ENCODE measurements at places on chromosomes 4 and X.

GRCh38 chrX:85243761-85244449 is at the start of the genes SATL1 and ZNF711:
Gene SATL1 (minus strand): TSS chrX:85243779. CDS start chrX:85108968, 134,811 bp downstream.
Gene ZNF711 (plus strand): TSS chrX:85243991. CDS start chrX:85247573, 3,582 bp downstream.
- DNase-seq, result peak; percentile 87

DNA sequence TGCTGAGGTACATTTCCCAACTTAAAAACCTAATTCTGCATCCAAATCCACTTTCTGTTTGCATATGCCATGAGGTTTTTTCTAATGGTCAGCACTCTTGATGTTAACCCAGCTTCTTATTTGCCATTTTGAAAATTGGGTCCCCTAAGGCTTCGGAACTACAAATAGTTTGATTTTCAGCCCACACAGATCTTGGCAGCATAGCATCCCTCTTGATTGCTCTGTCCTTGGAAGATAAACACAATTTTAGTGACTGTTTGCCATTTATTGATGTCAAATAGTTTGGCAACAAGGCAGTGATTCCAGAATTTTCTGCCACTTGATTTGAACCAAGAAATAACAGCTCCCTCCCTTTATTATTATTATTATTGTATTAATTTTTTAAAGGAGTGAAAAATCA is 696.9 kb downstream of the RAB28 start:
- no peak for DNase-seq

- DNase-seq, result no peak
Observed at GRCh38 chr4:100516225-100516624, 1.6 kb downstream of the EMCN start.

DNA sequence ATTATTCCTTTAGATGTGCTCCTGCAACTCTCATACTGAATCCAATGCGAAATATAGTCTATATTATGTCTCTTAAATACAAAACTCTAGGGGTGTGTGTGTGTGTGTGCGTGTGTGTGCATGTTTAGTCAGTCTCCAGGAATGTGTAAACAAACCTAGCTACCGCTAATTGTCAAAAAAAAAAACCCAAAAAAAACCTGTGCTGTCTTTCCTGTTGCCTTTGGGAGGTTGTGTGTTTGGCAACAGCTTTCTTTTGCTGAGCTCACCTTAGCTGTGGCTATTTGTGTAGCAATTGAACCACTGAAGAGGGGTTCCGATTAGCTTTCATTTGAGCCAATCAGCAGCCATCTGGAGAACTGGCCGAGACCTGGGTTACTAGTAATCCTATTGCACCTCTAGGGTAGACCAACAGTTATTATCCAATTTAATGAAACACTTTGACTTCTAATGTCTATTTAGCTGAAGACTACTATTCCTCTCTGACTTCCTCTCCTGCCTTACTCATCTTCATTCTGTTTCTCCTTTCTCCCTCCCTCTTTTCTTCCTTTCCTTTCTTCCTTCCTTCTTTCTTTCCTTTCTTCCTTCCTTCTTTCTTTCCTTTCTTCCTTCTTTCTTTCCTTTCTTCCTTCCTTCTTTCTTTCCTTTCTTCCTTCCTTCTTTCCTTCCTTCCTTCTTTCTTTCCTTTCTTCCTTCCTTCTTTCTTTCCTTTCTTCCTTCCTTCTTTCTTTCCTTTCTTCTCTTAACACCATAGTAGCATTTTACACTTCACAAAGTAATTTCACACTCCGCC is 471.1 kb downstream of the GBA3 start:
- DNase-seq, result no peak

DNA sequence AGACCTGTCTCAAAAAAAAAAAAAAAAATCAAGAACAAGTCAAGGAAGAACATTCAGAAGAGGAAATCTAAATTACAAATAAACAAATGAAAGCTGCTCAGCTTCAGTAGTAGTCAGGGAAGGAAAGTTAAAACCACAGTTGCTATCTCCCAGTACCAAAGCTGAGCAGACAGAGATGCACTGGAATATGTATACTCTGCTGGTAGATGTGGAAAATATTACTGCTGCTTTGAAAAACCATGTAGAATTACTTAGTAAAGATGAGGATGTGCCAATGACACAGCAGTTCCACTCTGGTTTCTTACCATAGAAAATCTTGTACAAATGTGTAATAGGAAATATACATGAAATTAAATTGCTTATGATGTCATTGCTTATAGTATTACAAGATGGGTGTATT is 25.1 kb upstream of the PRKX start:
- no peak for DNase-seq

DNA sequence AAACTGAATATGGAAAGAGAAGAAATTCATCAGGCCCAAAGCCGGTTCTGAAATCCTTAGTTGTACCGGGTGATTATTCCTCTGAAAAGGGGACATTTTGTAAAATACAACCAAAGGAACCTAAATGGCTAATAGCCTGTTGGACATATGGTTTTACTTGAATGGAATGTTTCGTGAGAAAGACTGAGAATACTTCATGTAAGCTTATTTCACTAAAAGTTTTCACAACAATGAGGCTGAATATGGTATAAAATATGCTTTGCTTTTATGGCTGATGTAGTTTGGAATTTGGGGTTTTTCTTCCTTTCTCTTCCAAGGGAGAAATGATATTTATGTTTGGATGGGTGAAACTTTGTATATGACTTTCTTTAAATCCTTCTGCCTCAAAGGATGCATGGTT is 2.7 kb downstream of the GRIA3 start:
- no peak for DNase-seq

- DNase-seq, result no peak
Observed at GRCh38 chr4:182560358-182560757, 317.2 kb downstream of the TENM3 start.

- no peak for DNase-seq
Observed at GRCh38 chr4:132646186-132646585, 502.9 kb upstream of the PCDH10 start.

- no peak for DNase-seq
Observed at GRCh38 chr4:187069398-187069797, 345.7 kb upstream of the FAT1 start.

GRCh38 chrX:97556359-97556758 is 672.7 kb downstream of the RPA4 start:
- no peak for DNase-seq
